ENCODE measurements at places on chromosomes 2 and 18.
A peak's percentile ranks its signal among the peaks of the same experiment; 100 is the strongest.

GRCh38 chr18:9742524-9743131, 34.5 kb downstream of the RAB31 start:
- peak; percentile 56 for DNase-seq

DNA sequence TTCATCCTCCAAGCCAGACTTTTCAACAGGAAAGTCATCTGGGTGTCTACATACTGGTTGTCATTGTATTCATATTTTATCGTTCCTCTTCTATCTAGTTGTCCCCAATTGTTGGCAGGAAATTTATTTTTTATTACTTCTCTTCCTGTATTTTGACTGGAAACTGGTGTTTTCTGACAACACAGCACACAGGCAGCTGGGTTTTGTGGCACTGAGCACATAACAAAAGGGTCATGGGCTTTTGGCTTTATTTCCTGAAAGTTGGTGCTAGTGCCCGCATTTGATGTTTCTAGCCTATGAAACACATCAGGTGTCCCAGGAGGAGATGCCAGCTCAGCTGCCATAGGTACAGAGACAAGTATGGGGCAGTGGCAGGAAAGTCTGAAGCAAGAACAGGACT, 126.4 kb downstream of the TMEM17 start:
- DNase-seq, result no peak

DNA sequence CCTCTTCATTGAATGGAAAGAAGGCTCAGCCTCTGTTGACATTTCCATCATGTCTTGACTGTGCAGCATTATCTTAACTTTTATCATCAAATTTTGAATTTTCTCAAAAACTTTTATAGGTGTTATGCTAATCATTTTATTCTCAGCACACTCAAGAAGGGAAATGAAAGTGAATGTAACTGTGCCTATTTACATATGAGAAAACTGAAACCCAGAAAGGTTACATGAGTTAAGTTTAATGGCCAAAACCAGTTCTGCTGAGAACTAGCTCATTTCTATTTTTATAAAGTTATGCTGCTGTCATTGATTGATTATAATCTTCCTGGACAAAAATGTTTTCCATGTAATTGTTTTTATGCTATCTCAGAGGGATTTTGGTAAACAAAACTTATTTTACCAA, 618.8 kb upstream of the NRXN1 start:
- DNase-seq, result no peak

DNA sequence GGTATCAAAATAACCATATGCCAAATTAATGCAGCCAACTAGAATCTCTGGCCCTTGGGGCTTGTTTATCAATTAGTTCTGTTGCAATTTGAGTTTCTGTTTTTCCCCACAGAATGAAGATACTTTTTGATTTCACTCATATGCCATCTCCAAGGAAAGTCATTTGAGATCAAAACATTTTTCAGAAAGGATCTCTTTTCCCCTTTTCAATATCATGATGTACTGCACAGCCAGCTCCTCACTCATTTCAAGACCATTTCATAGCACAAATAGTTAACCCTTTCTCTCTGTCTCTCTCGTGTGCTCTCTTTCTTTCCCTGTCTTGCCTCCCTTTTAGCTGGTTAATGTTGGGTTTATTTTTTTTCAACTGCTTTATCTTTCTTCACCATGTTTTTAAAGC, 387.3 kb downstream of the STK39 start:
- no peak for DNase-seq

DNA sequence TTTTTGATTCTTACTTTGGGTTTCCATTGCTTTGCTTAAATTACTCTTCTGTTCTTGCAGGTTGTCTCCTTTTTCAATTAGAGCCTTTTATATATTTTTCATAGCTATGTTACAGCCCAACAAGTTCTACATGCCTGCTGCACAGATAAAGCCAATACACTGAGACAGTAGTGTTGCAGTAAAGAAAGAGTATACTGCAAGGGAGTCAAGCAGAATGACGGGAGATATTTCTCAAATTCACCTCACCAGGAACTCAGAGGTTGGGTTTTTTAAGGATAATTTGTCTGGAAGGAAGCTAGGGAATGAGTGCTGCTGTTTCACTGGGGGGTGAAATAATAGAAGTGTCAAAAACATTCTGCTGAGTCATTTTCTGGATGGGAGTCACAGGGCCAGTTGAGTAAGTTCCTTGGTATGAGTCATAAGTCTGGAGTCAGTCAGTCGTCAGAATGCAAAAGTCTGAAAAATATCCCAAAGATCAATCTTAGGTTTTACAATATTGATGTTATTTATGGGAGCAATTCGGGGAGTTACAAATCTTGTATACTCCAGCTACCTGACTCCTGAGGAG, 193.0 kb upstream of the RGPD4 start:
- DNase-seq, result no peak

GRCh38 chr2:109197491-109198418, 68.8 kb downstream of the SH3RF3 start:
- no peak for DNase-seq

DNA sequence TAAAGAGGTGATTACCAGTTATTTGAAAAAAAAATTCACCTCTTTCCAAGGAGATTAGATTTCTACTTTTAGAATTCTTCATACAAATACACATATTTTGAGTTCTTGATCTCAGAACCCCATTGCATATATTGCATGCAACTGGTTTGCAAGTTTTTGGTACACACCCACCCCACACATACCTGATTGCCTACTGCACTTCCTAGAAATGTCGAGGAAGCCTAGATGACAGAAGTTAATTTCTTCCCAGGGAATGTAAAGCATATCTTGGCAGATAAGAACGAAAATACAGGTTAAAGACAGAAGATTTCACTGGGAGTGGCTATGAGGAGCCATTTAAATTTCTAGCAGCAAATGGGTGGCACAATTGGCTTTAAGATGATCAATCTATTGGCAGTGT, 67.1 kb upstream of the IL1R1 start:
- no peak for DNase-seq

GRCh38 chr2:13533524-13533922, 816.8 kb downstream of the TRIB2 start:
- no peak for DNase-seq

DNA sequence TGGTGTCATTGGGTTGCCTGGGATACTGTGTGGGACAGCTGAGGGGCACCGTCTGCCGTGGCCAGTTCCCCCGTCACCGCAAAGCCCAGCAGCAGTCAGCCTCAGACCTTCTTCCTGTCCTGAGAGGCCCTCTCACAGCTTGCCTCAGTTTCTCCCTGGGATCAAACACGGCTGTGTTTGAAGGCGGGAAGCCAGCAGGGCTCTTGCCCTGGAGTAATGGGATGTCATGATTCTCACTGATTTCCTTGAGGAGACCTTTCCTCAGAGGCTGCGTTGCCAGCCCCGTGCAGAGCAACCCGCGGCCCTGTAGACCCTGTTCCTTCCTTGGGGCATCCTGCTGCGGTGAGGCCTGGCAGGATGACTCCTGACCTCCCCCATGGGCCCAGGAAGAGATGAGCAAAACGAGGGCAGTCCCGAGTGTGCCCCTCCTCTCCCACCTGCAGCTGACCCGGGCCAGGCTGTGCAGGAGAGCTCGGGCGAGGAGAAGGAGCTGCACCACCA, 13.9 kb upstream of the NFATC1 start:
- no peak for DNase-seq

DNA sequence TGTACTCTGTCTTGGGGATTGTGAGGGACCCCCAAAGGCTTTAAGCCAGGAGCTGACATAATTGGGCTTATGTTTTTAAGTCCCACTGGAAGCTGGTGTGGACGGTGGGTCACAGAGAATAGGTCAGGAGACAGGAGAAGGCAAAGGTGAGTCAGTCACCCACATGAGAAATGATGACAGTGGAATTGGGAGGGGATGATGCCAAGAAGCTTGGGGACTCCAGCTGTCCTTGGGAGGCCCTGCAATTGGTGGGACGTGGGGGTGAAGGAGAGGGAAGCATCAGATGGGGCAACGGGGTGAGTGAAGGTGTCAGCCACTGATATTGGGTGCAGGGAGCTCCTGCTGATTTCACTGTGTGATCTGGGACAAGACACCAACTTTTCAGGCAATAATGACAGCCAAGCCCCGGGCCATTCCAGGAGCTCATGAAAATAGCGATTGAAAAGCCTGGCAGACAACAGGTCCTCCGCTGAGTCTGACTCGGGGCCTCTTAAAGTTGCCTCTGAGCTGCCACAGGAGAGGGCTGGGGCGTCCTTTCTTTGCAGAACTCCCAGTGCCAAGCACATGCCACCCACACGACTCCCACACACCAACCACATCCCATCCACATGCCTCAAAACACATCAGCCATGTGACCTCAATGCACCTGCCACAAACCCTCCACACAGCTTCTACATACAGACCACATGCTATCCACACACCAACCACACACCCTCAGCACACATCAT, 13.4 kb downstream of the TNS1 start:
- no peak for DNase-seq

- DNase-seq, result no peak
Observed at GRCh38 chr2:164773635-164774034, 68.0 kb downstream of the COBLL1 start.

DNA sequence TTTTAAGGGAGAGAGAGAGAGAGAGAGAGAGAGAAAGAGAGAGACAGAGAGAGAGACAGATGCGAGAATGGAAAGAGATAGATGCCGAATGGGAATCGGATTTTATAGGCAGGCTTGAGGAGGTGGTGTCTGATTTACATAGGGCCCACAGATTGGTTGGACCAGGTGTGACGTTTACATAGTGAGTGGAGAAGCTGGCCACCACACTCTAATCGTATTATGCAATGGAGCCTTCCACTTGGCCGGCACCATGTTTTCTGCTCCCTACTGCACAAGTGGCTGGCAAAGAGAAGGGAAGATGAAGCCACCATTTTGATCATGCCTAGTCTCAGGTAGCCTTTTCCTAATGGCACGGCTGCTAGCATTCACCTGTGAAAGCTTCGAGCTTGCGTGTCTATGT, 33.9 kb downstream of the CD8B2 start:
- DNase-seq, result no peak

DNA sequence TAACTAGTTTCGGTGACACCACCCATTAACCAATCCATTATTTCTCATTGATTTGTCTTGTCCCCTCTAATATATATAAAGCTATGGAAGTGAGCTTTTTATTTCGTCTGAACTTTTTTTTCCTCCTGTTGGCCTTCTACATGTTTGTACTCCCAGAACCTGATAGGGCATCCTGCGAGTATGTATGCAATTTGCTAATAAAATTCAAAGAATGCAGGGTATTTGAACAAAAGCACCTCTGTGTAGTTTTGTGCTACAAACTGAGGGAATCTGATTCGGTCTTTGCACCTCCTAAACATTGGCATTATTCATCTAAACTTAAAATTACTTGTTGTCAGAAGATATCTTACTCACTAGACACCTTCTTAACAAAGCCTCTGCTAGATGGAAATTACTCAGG, 242.9 kb upstream of the TMEFF2 start:
- no peak for DNase-seq

DNA sequence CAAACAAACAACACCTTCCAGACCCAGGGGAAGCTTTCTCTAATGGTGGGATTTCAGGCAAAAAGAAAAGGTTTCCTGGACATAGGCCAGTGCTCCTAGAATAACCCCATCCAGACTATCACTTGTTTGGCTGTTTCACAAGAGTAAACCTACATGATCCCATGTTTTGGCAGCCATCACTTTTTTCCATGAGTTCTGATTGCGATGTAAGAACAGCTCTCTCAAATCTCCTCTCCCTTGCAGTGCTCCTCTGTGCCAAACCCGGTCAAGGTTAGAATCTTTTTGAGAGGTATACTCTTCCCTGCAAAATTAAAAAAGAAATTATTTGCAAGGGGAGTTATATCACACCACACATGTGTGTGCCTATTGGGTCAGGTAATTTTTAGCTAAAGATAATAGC, 11.9 kb downstream of the GRP start:
- no peak for DNase-seq

DNA sequence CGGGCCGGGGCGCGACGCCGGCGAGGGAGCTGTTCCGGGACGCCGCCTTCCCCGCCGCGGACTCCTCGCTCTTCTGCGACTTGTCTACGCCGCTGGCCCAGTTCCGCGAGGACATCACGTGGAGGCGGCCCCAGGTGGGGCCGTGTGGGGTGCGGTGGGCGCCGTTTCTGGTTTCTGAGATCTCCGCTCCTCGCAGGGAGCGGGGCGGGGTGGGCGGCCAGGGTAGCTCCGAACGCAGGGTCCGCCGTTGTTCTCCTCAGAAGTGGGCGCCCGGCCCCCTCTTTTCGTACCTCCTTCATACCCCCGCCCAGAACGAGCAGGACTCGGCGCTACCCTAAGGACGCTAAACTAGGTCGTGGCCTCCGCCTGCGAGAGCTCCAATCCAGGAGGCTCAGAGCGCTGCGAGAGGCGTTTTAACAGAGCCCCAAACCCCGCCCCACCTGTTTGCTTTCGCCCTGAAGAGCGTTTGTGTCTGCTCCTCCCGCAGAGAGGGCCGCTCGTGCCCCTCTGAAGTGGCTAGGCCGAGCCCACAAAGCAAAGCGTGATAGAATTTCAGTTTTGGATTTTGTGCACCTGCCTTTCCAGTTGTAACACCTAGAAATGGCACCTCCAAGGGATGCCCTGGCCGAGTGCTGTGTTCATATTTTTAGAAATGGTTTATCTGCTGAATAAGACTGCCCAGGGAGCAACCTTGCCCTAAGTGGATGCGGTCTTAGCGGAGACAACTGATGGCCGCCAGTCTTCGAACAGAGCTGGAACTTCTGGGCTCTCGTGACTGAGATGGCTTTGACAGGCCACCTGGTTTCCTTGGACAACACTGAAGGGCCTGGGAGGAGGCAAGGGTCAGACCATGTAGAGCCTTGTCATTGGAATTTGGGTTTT, 626 bp downstream of the CAPN10 start:
- DNase-seq, result no peak

- no peak for DNase-seq
Observed at GRCh38 chr18:28705482-28705881, 528.6 kb upstream of the CDH2 start.

DNA sequence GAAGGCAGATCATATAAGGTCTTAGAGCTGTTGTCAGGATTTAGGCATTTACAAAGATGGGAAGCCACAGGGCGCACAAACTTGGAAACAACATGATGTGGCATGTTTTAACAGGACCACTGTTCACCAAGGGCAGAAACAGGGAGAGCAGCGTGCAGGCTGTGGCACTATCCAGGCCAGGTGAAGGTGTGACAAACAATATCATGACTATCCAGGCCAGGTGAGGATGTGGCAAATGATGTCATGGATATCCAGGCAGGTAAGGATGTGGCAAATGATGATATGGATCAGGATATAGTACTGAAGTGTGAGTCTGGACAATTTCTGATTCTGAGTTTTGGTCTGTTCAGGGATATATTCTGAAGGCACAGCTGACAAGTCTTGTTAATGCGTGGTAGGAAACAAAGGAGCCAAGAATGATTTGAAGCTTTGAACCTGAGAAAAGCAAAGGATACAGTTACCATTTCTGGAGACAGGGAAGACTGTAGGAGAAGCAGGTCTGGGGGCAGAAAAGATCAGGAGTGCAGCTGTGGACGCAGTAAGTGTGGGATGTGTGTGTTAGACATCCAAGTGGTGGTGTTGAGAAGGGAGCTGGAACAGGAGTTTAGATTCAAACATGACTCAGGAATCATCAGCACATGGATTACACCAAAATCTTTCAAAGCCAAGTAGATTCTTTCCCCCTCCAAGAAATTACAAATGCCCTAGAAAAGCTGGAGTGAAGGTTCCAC, 205.9 kb downstream of the TMEM163 start:
- no peak for DNase-seq
